ENCODE measurements at places on chromosomes 5 and 9. TPM values are rescaled to one million over a fixed set of nuclear protein-coding genes. Genes with fewer than 3 reads are reported as not detected.
A peak's percentile ranks its signal among the peaks of the same experiment; 100 is the strongest.

DNA sequence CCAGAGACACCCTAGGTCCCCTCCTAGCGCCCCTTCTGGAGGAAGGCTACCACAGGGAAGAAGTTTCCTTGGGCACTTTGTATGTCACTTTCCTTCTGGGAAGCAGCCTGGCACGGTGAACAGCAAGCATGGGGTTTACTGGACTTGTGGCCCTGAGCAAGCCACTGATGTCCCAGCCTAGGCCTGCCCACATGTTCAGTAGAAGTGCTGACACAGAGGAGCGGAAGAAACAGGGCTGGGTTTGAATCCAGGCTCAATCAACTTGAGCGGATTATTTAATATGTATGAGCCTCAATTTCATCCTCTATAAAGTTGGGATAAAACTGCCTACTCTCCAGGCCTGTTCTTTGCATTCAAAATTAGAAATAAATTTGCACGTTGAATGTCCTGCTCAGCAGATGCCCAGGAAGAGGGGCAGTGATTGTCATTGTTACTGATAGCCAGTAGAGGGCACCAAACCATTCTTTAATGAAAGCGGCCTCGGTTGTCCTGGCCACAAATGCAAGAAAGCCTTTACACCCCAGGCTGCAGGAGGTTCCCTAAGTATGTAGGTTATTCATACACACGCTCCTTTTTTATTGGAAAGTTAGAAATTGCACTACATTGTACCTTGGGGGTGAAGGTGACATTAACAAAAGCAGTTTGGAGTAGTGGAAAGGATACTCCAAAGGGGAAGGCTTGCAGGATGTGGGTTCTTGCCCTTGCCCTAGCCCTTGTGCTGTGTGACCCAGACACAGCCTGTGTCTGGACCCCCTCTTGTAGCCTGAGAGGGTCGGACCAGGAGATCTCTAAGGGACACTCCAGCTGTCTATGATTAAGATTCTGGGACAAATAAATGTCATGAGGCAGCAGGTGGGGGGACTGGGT, 13.4 kb upstream of the XPA start:
- peak; percentile 85 for DNase-seq

GRCh38 chr5:14665949-14666348, 1.4 kb downstream of the OTULIN start:
- peak; percentile 55 for DNase-seq

GRCh38 chr5:107542831-107543231, 127.9 kb downstream of the EFNA5 start:
- DNase-seq: peak; percentile 77

GRCh38 chr5:158943057-158943456, 156.7 kb downstream of the EBF1 start:
- peak; percentile 4 for DNase-seq

- no peak for DNase-seq
Measured at GRCh38 chr5:68277431-68277830, 61.9 kb downstream of the PIK3R1 start.

The GARIN3 gene
- not detected for total RNA-seq

Measured in dermis blood vessel endothelial cell (primary cell).